ENCODE measurements at places on chromosomes 7 and 10. TPM values are rescaled to one million over a fixed set of nuclear protein-coding genes. Genes with fewer than 3 reads are reported as not detected.

- no peak for DNase-seq
Measured at GRCh38 chr7:111180338-111180737, 89.4 kb downstream of the LRRN3 start.

- no peak for DNase-seq
Measured at GRCh38 chr10:45353186-45353585, 20.8 kb upstream of the ALOX5 start.

Gene PRPS1L1
- total RNA-seq = not detected

- no peak for DNase-seq
Measured at GRCh38 chr10:6619660-6620059, 39.6 kb upstream of the PRKCQ start.

Gene WEE2
- not detected for total RNA-seq

DNA sequence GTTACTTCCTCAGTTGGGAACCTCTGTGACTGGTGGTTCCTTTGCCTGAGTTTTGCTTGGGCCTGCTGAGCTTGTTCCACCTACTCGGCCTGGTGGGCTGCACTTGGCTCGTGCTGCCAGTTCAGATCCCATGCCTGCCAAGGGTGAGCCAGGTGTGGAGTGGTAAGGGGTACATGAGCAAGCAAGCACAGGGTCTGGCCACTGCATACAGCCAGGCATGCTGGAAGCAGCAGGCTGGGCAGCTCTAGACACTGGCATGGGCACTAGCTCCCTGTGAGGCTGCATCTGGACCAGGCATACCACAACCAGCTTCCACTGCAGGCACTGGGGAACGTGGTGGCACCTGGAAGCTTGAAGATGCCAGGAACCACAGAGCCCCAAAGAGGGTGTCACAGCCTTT, 624.0 kb downstream of the LRMDA start:
- no peak for DNase-seq

DNA sequence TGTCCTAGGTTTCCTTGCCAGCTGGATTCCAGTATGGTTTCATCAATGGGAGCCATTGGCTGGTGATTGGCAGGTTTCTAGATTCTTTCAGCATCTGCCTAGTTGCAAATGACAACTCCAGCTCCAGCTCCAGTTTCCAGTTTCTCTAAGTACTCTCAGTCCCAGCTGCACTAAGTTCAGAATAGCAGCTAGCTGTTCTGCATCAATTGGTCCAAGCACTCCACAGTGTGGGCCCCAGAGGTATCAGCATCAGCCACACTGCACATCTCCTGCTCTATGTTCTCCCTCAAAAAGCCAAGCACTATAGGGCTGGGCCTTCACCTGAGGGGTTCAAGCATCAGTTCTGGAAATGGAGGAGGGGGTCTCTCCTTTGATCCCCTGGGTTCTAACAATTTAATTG, 143.4 kb downstream of the VPS50 start:
- DNase-seq = peak; percentile 43

Gene TMEM236
- 0.06 TPM for total RNA-seq

DNA sequence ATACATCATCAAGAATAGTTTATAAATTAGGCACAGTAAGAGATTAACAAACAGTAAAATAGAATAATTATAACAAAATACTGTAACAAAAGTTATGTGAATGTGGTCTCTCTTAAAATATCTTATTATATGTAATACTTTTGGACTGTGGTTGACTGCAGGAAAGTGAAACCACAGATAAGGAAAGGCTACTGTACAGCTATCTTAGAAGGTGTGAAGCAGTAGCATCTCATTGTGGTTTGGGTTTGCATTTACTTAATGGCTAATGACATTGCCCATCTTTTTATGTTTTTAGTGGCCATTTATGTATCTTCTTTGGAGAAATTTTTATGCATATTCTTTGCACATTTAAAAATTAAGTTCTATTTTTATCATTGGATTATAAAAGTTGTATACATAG, 296.4 kb upstream of the MAGI2 start:
- no peak for DNase-seq

DNA sequence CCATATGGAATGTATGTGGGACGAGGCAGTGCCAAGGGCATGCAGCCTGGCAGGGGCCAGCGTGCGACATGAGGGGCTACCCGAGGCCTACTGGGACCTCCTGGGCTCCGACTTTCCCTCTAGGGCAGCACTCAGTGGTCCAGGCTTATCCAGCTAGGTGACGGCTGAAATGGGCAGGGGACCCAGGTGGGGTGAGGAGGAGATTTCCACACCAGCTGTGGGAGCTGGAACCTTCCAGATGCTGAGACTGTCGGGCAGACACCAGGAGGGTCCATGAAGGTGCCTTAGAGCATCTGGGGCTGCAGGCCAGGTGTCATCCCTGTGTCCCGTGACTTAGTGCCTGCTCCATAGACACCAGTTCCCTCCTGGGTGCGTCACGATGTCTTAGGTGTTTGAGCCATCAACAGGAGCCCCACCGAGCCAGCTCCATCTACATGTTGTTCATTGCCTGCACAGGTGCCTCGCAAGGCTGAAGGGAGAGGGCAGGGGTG, 13.4 kb downstream of the ZNF316 start:
- DNase-seq = no peak

Gene IL6
- not detected for total RNA-seq

Measured in OCI-LY7 (cell line).